ENCODE measurements at places on chromosomes 4 and X. TPM values are rescaled to one million over a fixed set of nuclear protein-coding genes. Genes with fewer than 3 reads are reported as not detected.

HHIP gene
- 0.52 TPM for total RNA-seq

GPR50 gene
- total RNA-seq, result not detected

NKAP gene
- total RNA-seq, result 5.2 TPM

CDX4 gene
- not detected for total RNA-seq

ARHGAP6 gene
- 1.3 TPM for total RNA-seq

SH3TC1 gene
- 33.8 TPM for total RNA-seq

TIGD2 gene
- 9.5 TPM for total RNA-seq

EDA gene
- 0.22 TPM for total RNA-seq

PALLD gene
- total RNA-seq, result 47.6 TPM

COX7B2 gene
- total RNA-seq, result not detected

PRR32 gene
- not detected for total RNA-seq

GLRA2 gene
- total RNA-seq, result not detected

MAGEA8 gene
- total RNA-seq, result not detected

SORBS2 gene
- total RNA-seq, result 55.7 TPM

CYBB gene
- not detected for total RNA-seq

NR3C2 gene
- total RNA-seq, result 1.8 TPM

CCDC149 gene
- 15.7 TPM for total RNA-seq

RPS6KA6 gene
- 6.8 TPM for total RNA-seq

SPIN2A gene
- 0.52 TPM for total RNA-seq

TLL1 gene
- total RNA-seq, result 3.8 TPM

PLP1 gene
- 0.86 TPM for total RNA-seq

GPR143 gene
- 0.13 TPM for total RNA-seq

CXCL1 gene
- 9.4 TPM for total RNA-seq

FAM47A gene
- total RNA-seq, result not detected

VEGFC gene
- 29.1 TPM for total RNA-seq

CXCL10 gene
- total RNA-seq, result not detected

NXF2B gene
- total RNA-seq, result not detected

SSX3 gene
- total RNA-seq, result not detected

WDR45 gene
- total RNA-seq, result 49.0 TPM

MTMR8 gene
- 1.7 TPM for total RNA-seq

NPY1R gene
- not detected for total RNA-seq

ZCCHC18 gene
- total RNA-seq, result 0.26 TPM

SPP1 gene
- total RNA-seq, result 0.32 TPM

ARX gene
- total RNA-seq, result not detected

GAGE2A gene
- total RNA-seq, result not detected
